Activated T-cell treated with anti-CD3 and anti-CD28 coated beads, Interleukin-2, amount 50 U/mL, for 4 hours (primary cell): ENCODE measurements at places on chromosomes 12 and 14. TPM values are rescaled to one million over a fixed set of nuclear protein-coding genes. Genes with fewer than 3 reads are reported as not detected.
A peak's percentile ranks its signal among the peaks of the same experiment; 100 is the strongest.

DNA sequence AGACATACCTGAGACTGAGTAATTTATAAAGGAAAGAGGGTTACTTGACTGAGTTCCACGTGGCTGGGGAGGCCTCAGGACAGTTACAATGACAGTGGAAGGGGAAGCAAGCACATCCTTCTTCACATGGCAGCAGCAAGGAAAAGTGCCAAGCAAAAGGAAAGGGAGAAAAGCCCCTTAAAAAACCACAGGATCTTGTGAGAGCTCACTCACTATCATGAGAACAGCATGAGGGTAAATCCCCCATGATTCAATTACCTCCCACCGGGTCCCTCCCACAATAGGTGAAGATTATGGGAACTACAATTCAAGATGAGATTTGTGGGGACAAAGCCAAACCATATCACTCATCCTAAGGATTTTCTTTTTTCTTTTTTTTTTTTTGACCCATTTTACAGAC, 177.8 kb upstream of the EEA1 start:
- no peak for DNase-seq

The KRT6C gene
- total RNA-seq, result not detected

The ATP2B1 gene
- 24.5 TPM for total RNA-seq

GRCh38 chr14:104099096-104100041, 13.9 kb downstream of the ASPG start:
- no peak for DNase-seq

The KRT78 gene
- total RNA-seq, result not detected

DNA sequence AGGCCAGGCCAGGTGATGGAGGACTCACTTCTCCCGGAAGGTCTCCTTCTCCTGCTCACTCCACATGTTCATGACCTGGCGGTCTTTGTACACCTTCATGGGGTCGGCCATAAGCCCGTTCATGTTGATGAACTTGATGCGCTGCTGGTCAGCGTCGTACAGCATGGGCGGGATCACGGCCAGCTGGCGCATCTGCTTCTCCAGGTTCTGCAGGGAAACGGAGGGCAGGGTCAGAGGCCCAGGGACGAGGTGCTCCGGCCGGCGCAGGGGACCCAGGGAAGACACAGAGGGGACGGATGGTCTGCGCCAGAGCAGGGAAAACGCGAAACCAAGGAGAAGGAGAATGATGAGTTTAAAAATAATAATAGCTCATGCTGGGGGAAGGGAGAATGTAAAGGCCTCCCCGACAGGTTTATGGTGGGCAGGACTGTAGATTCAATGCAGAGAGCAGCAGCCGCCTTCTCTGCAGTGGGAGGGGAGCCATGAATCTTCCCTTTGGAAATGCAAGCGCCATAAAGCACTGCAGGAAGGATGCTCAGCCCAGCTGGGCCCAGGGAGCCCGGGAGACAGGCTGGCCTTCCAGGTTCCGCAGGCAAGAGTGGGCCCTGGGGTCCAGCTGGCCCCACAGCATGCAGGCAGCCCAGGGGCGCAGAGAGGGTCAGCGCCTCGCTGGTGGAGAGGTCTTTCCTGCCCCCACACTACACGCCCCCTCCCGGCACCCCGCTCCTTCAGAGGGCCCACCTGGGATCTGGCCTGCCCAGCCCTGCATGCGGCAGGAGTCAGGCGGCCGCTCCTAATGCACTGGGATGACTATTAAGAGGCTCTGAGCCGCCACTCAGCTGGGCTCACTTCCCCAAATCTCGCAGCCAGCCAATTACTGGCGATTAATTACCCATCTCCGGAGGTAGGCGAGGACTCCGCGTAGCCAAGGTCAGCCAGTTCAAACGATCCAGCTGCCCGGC, 132.0 kb downstream of the RFLNA start:
- DNase-seq, result no peak

- no peak for DNase-seq
Observed at GRCh38 chr12:95863337-95863736, 4.6 kb downstream of the SNRPF start.

GRCh38 chr12:69929125-69929524, 104.1 kb downstream of the MYRFL start:
- DNase-seq, result no peak

GRCh38 chr14:64879635-64880220, at the start of gene SPTB:
Gene SPTB, minus strand, starts transcription at chr14:64879907. Its CDS starts 56,813 bp downstream, at chr14:64823094.
- DNase-seq, result peak; percentile 70

DNA sequence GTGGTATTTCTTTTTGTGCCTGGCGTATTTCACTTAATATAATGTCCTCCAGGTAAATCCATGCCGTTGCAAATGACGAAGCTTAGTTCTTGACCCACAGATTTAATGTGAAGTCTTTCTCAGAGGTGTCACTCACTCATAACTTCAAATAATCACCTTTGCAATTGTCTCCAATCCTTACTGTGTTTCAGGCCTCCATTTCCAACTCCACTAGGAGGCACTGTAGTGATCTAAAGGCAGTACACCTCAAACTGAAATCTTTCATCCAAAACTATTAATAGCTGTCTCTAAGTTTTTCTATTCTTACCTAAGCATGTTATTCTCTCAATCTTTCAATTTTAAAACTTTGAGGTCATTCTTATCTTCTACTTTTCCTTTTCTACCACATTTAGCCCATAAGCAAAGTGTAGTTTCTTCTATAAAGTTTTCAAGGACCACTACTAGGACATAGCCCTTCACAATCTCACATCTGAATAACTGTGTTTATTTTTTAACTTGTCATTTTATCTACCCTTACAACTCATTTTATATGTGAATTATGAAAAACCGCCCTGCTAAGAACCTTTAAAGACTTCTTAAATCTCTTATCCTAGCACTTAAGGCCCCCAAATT, 25.5 kb upstream of the FBXO34 start:
- peak; percentile 11 for DNase-seq

DNA sequence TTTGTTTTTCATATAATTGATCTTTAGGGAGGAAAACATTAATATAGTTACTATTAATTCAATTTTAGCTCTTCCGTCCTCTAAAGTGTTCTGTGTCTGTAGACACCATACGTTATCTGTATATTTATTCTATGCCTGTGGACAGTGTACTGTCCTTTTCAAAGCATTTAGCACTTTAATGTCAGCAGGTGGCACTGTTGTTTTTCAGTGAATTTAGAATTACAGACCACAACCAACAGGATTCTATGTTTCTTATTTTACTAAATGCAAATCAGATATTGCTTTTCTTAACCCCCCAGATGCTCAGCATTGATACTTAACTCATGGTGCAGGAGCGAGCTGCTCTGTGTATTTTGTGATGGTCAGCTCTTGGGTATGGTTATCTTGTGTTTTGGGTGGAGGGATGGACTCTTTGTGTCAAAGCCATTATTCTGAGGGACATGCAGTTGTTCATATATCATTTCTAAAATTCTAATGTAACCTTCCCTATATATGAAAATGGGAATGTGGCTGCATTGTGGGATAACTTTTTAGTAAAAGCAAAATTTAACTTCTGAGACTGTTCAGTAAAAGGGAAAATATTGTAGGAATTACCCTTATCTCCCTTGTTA, 65.2 kb downstream of the PAPOLA start:
- DNase-seq, result no peak

The OR11G2 gene
- total RNA-seq, result not detected

DNA sequence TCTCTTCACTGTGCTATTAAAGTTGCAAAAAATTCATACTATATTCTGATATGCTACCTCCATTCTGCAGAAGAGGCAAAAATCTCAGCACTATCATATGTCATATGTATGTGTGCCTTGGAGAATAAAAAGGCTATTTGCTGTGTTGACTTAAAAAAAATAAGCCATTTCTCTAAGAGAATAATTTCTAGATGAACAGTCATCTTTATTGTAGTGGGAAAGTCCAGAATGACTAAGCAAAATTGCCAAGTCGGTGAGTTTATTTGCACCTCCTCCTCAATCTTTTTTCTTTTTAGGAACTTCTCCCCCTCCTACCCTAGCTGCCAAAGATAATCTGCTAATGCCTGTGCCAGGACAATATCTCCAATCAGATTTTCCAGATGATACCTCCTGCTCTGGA, 353.8 kb upstream of the FAR2 start:
- no peak for DNase-seq

The SYNDIG1L gene
- not detected for total RNA-seq

GRCh38 chr14:58540749-58541632, 96.8 kb upstream of the DACT1 start:
- no peak for DNase-seq

The GSC gene
- total RNA-seq, result not detected

GRCh38 chr12:10128687-10129086, 1.3 kb downstream of the CLEC7A start:
- no peak for DNase-seq

DNA sequence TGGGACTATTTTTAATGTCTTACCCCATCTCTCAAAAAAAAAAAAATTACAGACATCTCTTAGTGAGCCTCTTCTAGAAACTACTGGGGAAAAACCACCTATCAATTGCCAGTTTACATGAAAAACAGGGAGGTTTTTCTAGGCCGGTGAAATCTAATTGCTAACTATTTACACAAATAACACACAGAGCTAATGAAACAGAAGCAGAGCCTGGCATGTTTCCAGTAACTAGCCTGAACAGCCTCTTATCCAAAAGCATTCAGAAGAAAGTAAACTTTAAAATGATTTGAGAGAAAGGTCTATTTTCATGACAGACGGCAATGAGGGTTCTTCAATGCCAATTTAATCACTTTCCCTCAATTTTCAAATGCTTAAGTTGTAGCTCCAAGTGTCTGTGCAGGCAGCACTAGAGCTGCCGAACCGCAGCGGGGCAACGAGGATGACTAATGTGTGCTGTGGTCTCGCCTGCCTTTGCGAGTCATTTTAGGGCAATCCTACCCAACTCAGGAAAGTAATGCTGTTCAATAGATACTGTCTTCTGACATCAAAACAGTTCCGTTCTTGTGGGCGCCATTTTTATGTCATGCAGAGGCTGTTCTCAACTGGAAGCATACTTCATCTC, 84.6 kb downstream of the SETD3 start:
- DNase-seq, result peak; percentile 24

The OR6C65 gene
- not detected for total RNA-seq

The PA2G4 gene
- total RNA-seq, result 538 TPM

GRCh38 chr14:104931304-104931770, 6.7 kb downstream of the PLD4 start:
- DNase-seq, result no peak

The P2RX2 gene
- not detected for total RNA-seq

DNA sequence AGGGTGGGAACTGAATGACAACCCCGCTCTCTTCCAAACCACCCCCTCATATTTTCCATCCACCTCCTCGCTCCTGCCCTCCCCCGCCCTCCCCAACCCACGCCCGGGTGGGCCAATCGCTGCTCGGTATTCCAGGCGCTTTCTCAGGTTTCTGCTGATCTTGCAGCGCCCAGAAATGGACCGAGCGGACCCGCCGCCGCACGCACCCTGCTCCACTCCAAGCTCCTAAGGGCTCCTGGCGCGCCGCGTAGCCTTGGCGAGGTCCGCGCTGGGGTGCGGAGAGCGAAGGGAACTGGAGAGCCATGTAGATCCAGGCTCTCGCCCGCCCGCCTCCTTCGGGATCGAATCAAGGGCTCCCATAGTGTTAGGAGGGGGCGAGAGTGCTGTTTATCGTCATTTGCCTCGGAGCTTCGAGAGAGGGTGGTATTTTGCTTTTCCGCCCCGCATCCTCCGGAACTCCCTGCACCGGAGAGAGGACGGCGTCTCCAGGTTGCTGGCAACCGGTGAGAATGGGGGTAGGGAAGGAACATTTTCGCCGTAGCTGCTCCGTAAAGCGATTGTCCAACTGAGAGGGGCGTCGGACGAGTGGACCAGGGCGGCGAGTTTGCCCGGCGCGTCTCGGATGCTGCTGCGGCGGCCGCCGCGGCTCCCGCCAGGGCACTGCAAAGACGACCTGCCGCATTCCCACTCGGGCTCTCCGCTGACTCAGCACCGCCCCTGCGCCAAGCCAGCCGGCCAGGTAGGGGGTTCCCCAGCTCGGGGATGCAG, at the start of gene KCNA1:
Gene KCNA1 (plus strand): TSS at position 172 of the 768 bp plus-strand sequence. CDS start 1,474 bp downstream, outside the sequence.
- DNase-seq, result peak; percentile 9

DNA sequence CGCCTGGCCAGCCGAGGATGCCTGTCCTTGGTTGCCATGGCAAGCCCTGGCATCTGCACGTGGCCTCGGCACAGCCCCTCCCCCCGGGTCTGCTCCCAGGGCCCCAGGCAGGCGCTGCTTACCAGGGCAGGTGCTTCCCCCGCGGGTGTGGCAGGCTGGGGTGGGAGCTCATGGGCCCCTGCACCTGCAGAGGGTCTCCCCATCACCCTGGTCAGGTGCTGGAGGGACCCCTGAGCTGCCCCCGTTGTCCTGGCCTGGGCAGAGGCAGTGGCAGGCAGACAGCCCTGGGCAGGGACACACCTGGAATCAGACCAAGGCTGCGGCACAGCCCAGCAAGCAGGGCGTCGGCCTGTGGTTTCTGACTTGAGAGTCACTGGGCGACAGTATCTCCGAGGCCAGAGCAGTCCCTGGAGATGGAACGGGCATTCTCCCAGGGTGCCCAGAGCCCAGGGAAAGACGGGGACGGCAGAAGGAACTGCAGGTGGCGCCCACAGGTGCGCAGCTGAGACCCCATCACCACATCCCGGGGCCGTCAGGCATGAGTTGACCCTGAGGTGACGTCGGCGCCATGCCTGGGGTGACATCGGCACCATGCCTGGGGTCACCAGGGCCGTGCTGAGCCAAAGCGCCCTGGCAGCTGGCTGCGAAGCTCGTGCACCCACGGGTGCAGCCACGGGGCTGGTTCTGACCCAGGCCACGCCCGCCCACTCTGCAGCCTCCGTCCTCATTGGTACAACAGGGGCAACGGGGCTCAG, 56.1 kb upstream of the FBRSL1 start:
- DNase-seq, result no peak

DNA sequence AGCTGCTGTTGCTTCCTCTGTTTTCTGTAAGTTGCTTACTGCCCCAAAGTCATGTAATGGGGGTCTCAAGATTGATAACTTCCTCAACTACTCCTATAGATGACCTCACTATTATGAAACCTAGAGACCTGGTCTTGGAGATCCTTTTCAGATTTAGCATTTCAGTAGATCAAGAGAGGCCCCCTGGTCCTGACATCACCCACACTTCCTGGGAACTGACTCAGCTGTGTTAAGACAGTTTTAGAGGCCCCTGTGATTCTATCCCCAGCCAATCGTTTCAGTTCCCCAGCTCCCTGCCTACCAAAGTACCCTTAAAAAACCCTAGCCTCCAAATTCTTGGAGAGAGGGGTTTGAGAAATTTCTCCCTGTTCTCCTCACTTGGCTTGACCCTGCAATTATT, 9.2 kb upstream of the ARG2 start:
- DNase-seq, result no peak

The HOXC11 gene
- total RNA-seq, result not detected

- DNase-seq, result no peak
Observed at GRCh38 chr12:55845361-55845760, 2.6 kb upstream of the MMP19 start.

GRCh38 chr14:29353513-29353912, 574.1 kb downstream of the PRKD1 start:
- no peak for DNase-seq

GRCh38 chr12:8989413-8989812, at the start of gene KLRG1:
Gene KLRG1, plus strand, starts transcription at chr12:8989546. Its CDS starts 90 bp downstream, at chr12:8989636.
- DNase-seq, result no peak

GRCh38 chr14:51554339-51554920, 97.3 kb upstream of the FRMD6 start:
- no peak for DNase-seq

- DNase-seq, result no peak
Observed at GRCh38 chr14:76687611-76688382, 73.5 kb upstream of the VASH1 start.

- DNase-seq, result no peak
Observed at GRCh38 chr12:132940071-132940719, 15.9 kb downstream of the ZNF605 start.

The APOF gene
- not detected for total RNA-seq
